ENCODE measurements at places on chromosomes 12 and 14. TPM values are rescaled to one million over a fixed set of nuclear protein-coding genes. Genes with fewer than 3 reads are reported as not detected.

- H3K4me1 ChIP-seq: peaks cover 7% of the 10 kb centered on the region
- H3K27me3 ChIP-seq: no peaks in the 10 kb centered on the region
- H3K36me3 ChIP-seq: peaks cover 30% of the 10 kb centered on the region
Measured at GRCh38 chr14:21384494-21384851, 654 bp upstream of the SUPT16H start.

GRCh38 chr12:93980711-93981110 is 167.7 kb upstream of the PLXNC1 start:
- H3K4me3 ChIP-seq: no peak overlapping the region
- peak; percentile 16 for DNase-seq
- H3K36me3 ChIP-seq: no peaks in the 10 kb centered on the region
- H3K27ac ChIP-seq: no peak overlapping the region
- no peaks in the 10 kb centered on the region for H3K27me3 ChIP-seq

The ENDOU gene
- 0.53 TPM for total RNA-seq

DNA sequence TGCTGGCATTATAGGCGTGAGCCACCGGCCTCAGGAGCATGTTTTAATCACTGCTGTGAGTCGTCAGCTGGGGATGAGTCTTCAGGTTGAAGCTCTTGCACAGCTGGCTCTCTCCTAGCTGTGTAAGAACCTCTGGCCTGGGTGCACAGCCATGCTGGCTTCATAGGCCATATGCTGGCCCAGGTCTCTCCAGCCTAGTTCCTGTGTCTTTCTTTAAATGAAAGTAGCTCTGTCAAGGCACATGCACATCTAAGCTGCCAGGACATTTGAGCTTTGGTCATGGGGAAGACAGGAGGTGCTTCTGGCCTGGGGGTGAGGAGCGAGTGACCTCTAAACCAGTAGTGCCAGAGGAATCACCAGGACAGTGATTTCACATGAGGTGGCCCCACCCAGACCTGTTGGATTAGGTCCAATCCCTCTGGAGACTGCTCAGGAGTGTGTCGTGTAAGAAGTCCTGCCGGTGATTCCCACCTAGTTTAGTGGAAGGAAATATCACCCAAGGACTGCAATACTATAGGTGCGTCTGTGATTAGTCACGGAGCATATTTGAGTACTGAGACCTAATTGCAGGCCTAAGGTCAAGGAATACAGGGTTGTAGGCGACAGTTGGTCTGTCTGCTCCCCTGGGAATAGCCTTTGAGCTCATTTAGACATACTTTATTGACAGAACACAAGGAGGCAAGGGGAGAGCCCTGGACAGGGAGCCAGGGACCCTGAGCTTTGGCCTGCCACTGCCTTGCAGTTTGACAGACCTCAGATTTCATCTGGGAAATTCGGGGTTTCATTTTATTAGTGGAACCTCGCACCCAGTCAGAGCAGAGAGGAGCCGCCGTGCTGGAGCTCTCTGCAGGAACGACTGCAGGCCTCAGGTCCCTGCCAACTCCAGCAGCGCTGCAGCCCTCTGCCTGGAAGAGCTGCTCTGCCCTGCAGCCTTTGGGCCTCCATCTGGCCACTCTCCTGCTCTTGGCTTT is 67.0 kb downstream of the ANKRD9 start:
- no peaks in the 10 kb centered on the region for H3K27me3 ChIP-seq
- peaks cover 35% of the 10 kb centered on the region for H3K36me3 ChIP-seq
- DNase-seq: no peak
- H3K4me1 ChIP-seq: no peaks in the 10 kb centered on the region

The DDN gene
- total RNA-seq: 5.4 TPM

GRCh38 chr14:24273422-24273998 is 2.1 kb upstream of the RABGGTA start:
- no peak overlapping the region for H3K27ac ChIP-seq
- H3K4me3 ChIP-seq: no peak overlapping the region
- no peaks in the 10 kb centered on the region for H3K36me3 ChIP-seq
- no peaks in the 10 kb centered on the region for H3K27me3 ChIP-seq
- H3K4me1 ChIP-seq: no peaks in the 10 kb centered on the region

The C12orf56 gene
- total RNA-seq: not detected

The MLH3 gene
- total RNA-seq: 21.7 TPM

The OLR1 gene
- total RNA-seq: 0.11 TPM

GRCh38 chr14:34522496-34522895 is 17.0 kb downstream of the EAPP start:
- no peaks in the 10 kb centered on the region for H3K27me3 ChIP-seq
- H3K27ac ChIP-seq: no peak overlapping the region
- H3K4me3 ChIP-seq: no peak overlapping the region
- peaks cover 55% of the 10 kb centered on the region for H3K36me3 ChIP-seq
- no peaks in the 10 kb centered on the region for H3K4me1 ChIP-seq
- no peak for DNase-seq

The WIF1 gene
- not detected for total RNA-seq

GRCh38 chr12:15494329-15495046 is 172.2 kb downstream of the PTPRO start:
- H3K27me3 ChIP-seq: no peaks in the 10 kb centered on the region
- H3K36me3 ChIP-seq: no peaks in the 10 kb centered on the region
- H3K4me3 ChIP-seq: no peak overlapping the region
- H3K27ac ChIP-seq: no peak overlapping the region
- no peaks in the 10 kb centered on the region for H3K4me1 ChIP-seq

DNA sequence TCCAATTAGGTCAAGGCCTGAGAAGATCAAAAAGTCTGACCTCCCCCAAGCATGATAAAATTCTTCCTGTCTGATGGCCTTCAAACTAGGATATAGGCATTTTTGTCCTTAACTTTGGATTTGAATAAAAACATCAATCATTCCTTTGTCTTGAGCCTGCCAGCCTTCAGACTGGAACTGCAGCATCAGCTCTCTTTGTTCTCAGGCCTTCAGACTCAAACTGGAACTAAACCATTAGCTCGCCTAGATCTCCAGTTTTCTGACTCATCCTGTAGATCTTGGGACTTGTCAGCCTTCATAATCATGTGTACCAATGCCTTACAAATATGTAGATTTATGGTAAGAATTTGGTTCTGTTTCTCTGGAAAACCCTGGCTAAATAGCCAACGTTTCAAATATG is 721.7 kb downstream of the GALC start:
- no peak overlapping the region for H3K27ac ChIP-seq
- no peak for DNase-seq
- no peaks in the 10 kb centered on the region for H3K27me3 ChIP-seq

The NOVA1 gene
- 11.1 TPM for total RNA-seq

DNA sequence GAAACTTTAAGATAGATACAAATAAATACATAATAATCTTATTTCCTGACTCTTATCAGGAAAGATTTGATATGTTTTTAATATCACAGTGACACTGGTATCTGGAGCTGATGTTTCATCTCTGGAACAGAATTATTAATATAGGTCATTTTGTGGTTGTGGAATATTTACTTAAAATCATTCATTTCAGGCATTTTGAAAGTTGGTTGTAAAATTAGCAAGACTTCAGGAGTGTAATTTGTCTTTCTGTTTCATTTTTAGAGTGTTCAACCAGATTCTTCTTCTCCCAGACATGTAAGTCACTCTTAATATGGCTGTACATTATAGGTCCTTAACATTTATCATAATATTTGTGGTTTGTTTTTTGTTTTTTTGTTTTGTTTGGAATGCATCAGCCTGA is 115.7 kb downstream of the PCNX1 start:
- H3K4me3 ChIP-seq: no peak overlapping the region
- H3K27me3 ChIP-seq: no peaks in the 10 kb centered on the region
- H3K4me1 ChIP-seq: no peaks in the 10 kb centered on the region
- H3K27ac ChIP-seq: no peak overlapping the region

The CCDC175 gene
- total RNA-seq: not detected

The PSMA3 gene
- total RNA-seq: 74.0 TPM

DNA sequence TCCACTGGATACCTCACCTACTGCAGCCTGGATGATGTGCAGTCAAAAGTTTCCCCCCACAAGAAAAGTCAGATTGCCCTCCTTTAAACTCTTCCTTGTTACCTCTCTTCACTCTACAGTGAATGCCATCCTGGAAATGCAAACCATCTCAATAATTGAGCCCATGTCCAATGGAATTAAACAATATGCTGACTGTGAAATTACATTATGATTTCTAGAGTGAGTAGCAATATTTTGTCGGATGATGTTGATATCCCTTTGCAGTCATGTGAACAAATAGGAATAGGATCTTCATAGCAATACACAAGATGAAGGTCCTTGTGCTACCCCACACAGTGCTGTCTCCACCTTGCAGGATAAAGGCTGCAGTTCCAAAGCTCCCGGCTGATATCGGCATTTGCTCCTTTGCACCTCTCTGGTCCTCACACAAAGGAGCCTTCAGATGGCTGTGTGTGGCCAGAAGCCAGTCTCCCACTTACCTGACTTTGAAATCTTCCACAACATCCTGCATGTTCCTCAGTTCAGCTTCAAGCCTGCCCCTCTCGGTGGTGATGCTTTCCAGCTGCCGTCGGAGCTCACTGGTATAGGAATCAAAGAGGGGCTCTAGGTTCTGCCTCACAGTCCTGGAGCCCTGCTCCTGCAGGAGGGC is 1.5 kb downstream of the KRT75 start:
- no peak for DNase-seq
- peaks cover 44% of the 10 kb centered on the region for H3K27me3 ChIP-seq
- no peak overlapping the region for H3K27ac ChIP-seq
- no peak overlapping the region for H3K4me3 ChIP-seq
- H3K36me3 ChIP-seq: no peaks in the 10 kb centered on the region

DNA sequence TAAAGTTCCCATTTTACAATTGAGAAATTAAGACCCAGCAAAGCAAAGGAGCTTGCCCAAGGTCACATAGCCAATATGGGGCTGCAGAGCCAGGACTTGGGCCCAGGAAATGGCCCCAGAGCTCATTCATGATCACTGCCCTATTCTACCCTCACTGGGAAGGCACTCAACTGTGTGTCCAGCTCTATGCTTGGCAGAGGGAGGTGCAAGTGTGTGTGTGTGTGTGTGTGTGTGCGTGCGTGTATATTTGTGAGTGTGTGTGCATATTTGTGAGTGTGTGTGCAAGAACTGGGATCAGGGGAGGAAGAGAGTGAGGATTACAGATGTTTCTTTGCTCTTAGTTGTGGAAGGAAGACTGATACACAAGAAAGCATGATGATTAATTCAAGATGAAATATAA is 151.2 kb upstream of the CRY1 start:
- H3K27ac ChIP-seq: no peak overlapping the region
- H3K27me3 ChIP-seq: no peaks in the 10 kb centered on the region
- DNase-seq: no peak
- no peaks in the 10 kb centered on the region for H3K36me3 ChIP-seq

The PDZRN4 gene
- total RNA-seq: 5.0 TPM

GRCh38 chr12:80862531-80862930 is 75.2 kb downstream of the LIN7A start:
- no peak overlapping the region for H3K27ac ChIP-seq
- no peak overlapping the region for H3K4me3 ChIP-seq
- no peaks in the 10 kb centered on the region for H3K36me3 ChIP-seq
- H3K4me1 ChIP-seq: no peaks in the 10 kb centered on the region
- DNase-seq: no peak
- H3K27me3 ChIP-seq: no peaks in the 10 kb centered on the region

DNA sequence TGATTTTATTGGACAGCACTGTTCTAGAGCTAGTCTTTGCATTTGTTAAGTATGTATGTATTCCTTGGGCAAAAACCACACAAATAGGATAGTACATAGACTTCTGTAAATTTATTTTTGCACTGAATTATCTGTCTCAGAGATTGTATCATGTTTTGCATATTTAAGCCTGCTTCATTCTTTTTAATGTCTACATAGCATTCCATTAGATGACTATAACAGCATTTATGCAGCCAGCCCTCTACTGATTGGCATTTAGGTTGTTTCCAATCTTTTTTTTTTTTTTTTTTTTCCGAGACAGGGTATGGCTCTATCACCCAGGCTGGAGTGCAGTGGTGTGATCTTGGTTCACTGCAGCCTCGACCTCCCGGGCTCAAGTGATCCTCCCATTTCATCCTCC is 34.5 kb downstream of the SYNDIG1L start:
- H3K36me3 ChIP-seq: no peaks in the 10 kb centered on the region
- H3K27me3 ChIP-seq: no peaks in the 10 kb centered on the region
- no peak for DNase-seq
- H3K4me1 ChIP-seq: no peaks in the 10 kb centered on the region

GRCh38 chr12:131637986-131638385 is 72.9 kb upstream of the SFSWAP start:
- H3K27me3 ChIP-seq: no peaks in the 10 kb centered on the region
- H3K4me1 ChIP-seq: no peaks in the 10 kb centered on the region
- H3K4me3 ChIP-seq: no peak overlapping the region
- H3K27ac ChIP-seq: no peak overlapping the region
- H3K36me3 ChIP-seq: no peaks in the 10 kb centered on the region
- DNase-seq: no peak

DNA sequence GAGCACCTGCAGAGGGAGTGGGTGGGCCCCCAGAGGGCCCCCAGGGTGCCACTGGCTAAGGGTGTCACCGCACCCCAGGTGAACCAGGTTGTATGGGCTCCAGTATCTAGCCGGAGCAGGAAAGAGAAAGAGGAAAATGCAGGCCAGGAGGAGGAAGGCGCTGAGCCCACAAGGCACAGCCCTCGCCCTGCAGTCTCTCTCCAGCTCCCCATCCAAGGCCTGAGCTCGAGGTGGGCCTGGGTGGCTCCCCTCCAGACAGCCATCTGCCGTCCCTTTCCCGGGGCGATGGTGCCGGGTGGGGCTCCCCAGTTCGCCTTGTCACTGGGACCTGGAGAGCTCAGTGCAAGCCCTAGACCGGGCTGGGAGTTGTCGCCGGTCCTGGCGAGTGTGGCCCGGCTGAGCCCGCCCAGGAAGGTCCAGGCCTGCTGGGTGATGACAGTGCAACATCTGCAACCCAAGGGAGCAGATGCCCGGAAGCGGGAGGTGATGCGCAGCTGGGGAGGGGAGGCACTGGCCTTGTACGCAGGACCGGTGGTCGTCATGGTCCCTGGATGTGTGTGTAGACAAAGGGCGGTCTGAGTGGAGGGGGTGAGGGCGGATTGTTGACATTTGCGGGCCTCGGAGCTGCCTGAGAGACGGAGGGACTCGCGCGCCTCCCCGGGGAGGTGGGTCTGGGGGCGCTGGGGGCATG is 716 bp downstream of the TMEM179 start:
- H3K36me3 ChIP-seq: no peaks in the 10 kb centered on the region
- H3K27me3 ChIP-seq: peaks cover 59% of the 10 kb centered on the region
- no peaks in the 10 kb centered on the region for H3K4me1 ChIP-seq
- no peak overlapping the region for H3K27ac ChIP-seq
- DNase-seq: no peak

- H3K27ac ChIP-seq: no peak overlapping the region
- peaks cover 12% of the 10 kb centered on the region for H3K36me3 ChIP-seq
- H3K27me3 ChIP-seq: no peaks in the 10 kb centered on the region
- peaks cover 16% of the 10 kb centered on the region for H3K4me1 ChIP-seq
- no peak for DNase-seq
- no peak overlapping the region for H3K4me3 ChIP-seq
Measured at GRCh38 chr14:34450542-34450915, 11.5 kb downstream of the SPTSSA start.
